ENCODE measurements at places on chromosomes 16 and 17.
A peak's percentile ranks its signal among the peaks of the same experiment; 100 is the strongest.

DNA sequence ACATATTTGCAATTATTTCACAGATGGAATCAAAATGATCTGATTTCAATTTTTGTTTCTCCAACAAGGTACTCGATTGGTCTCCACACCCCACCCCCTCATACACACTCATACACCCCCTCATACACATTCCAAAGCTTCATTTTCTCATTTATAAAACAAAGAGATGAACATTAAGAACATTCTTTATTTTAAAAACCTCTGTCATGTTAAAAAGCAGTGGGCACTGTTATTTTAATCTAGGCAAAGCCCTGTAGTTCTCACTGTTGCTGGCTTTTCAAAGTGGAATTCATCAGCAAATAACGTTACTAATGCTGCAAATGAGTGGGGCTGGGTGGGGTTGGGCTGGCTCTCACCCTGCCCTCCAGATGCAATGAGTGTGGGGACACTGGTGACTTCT is 289.6 kb upstream of the ASIC2 start:
- DNase-seq: no peak

- DNase-seq: no peak
Measured at GRCh38 chr16:49022351-49022963, 259.2 kb downstream of the CBLN1 start.

DNA sequence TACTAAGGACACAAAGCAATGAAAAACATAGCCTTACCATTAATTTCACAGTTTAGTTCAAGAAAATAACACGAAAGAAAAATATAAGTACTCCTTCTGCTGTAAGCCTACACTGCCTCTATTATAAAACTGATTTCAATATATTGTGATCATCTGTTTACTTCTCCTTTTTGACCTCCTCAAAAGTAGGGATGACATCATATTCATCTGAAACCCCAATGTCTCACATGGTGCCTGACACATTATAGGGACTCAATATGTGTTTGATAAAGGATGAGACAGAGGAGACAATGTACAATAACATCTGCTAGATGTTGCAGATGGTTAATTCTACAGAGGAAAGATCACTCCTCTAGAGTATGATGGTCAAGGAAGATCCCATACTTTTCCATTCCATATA is 118.4 kb upstream of the NOG start:
- no peak for DNase-seq

DNA sequence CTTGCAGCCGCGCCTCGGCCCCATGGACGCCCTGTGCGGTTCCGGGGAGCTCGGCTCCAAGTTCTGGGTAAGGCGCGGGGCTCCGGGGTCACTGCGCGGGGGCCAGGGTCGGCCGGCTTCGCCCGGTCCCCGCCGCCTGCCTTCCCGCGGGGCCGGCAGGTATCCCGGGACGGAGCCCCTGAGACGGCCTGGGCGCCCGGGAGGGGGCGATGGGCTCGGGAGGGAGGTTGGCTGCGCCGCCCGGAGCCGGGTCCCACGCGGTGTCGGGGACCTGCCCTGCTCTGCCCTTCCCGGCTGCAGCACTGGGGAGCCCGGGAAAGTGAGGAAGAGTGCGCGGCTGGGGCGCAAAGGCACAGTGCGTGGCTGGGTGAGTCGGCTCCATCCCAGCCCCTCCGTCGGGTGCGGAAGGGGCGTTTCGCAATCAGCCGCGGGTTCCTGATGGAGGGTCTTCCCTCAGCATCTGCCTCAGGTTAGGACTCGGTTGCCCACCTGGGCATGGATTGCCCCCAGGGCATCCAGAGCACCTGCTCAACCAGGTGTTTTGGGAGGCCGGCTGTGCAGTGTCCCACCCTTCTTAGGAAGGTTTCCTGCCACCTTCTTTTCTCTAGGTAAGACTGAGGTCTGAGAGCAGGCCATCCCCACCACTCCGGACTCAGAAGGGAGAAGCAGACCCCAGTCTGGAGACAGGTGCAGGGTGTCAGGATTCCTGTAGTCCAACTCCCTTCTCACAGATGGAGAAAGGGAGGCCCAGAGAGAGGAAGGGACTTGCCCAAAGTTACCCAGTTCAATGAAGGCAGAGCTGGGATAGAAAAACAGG is 442 bp downstream of the ABCC3 start:
- no peak for DNase-seq

DNA sequence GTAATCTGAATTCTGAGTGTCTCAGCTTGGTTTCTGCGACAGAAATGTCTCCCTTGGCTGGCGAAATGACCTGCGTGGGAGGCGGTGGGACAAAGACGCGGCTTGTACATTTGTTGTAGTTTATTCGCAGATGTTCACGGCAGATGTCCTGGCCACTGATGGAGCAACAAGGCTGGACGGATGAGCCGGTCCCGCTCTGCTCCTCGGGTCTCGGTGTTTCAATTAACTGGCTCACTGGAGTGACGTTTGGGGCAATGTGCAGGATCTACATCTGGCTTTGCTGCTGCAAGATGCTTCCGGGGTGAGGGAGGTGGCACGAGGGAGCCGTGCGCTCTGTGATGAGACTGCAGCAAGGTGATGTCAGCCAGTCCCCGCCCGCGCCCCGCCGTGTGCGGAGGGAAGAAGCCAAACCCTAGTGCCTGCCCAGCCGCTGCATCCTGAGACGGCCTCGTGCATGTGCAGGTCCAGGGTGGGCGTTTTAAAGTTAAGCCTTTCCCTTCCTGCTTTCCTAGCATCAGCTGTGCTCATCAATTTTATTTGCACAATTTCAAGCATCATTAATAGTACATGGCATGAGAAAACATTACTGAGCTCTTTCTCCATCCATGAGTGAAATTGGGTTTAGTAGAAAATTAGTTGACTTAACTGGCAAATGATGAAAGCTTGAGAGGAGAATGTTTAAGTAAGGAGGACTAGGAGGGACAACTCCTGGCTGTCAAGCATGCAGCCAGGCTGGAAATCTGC is 44.4 kb downstream of the MGAT5B start:
- no peak for DNase-seq

GRCh38 chr16:89478576-89479221 is 11.7 kb downstream of the ANKRD11 start:
- DNase-seq: no peak

GRCh38 chr16:75088216-75088615 is 28.4 kb downstream of the LDHD start:
- DNase-seq: no peak

DNA sequence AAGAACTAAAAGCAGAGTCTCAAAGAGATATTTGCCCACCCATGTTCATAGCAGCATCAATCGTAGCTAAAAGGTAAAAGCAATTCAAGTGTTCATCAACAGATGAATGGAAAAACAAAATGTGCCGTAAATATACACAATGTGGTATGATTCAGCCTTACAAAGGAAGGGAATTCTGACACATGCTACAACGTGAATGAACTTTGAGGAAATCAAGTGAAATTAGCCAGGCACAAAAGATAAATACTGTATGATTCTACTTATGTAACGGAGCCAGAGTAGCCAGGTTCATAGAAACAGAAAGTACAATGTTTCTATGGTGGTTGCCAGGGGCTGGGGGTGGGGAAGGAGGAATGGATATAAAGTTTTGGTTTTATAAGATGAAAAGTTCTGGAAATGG is 57.8 kb upstream of the IL34 start:
- no peak for DNase-seq

- no peak for DNase-seq
Measured at GRCh38 chr17:50052822-50053653, 2.9 kb upstream of the ITGA3 start.

GRCh38 chr16:11202260-11203091 is 53.5 kb downstream of the SOCS1 start:
- no peak for DNase-seq

- no peak for DNase-seq
Measured at GRCh38 chr16:83307594-83307992, 500.2 kb upstream of the HSBP1 start.

DNA sequence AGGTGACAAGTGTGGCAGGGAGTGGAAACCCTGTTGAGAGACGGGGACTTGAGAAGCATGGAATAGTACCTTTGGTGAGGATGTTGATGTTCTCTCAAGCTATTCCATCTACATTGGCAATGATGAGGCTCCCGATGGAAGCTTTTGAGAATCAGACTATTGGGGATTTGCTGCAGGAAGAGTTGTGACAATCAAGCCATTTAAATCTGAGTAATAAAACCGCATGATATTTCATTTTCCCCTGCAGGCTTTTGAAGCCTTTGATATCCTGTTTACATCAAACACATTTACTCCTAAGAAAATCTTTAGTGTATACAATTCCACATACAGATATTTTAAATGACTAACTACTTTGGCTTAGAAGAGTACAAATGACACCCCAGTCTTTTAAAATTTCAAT is 49.0 kb upstream of the CRYM start:
- DNase-seq: no peak

DNA sequence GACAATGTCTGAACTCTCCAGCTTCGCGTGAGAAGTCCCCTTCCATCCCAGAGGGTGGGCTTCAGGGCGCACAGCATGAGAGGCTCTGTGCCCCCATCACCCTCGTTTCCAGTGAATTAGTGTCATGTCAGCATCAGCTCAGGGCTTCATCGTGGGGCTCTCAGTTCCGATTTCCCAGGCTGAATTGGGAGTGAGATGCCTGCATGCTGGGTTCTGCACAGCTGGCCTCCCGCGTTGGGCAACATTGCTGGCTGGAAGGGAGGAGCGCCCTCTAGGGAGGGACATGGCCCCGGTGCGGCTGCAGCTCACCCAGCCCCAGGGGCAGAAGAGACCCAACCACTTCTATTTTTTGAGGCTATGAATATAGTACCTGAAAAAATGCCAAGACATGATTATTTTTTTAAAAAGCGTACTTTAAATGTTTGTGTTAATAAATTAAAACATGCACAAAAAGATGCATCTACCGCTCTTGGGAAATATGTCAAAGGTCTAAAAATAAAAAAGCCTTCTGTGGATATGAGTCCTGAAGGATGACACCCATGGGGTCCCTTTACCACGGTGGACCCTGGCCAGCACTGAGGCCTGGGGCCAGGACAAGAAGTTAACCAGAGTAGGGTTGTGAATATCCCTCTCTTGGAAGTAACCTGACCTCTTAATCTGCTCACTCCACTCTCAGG is 10.5 kb upstream of the ITGAD start:
- peak; percentile 60 for DNase-seq

DNA sequence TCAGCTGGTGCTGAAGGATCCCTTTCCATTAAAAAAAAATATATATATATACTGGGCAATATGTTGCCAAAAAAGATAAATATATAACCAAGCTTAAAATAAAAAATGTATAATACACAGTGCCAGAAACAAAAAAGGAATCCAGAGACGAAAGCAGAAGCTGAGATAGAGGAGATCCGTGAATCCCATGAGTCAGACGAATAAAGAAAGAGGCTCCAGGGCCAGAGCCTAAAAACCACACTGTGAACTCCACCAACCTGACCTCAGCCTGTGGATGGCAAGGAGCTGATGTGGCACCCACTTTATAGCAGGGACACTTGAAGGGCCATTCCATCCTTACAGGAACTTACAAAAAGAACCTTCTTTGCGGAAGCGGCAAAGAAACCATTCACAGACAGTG is 34.8 kb downstream of the PITPNM3 start:
- no peak for DNase-seq

- DNase-seq: no peak
Measured at GRCh38 chr17:20022701-20023100, 13.5 kb downstream of the SPECC1 start.

- no peak for DNase-seq
Measured at GRCh38 chr16:77785373-77785764, 3.0 kb upstream of the VAT1L start.

GRCh38 chr16:69089091-69089910 is 16.2 kb upstream of the HAS3 start:
- DNase-seq: no peak

DNA sequence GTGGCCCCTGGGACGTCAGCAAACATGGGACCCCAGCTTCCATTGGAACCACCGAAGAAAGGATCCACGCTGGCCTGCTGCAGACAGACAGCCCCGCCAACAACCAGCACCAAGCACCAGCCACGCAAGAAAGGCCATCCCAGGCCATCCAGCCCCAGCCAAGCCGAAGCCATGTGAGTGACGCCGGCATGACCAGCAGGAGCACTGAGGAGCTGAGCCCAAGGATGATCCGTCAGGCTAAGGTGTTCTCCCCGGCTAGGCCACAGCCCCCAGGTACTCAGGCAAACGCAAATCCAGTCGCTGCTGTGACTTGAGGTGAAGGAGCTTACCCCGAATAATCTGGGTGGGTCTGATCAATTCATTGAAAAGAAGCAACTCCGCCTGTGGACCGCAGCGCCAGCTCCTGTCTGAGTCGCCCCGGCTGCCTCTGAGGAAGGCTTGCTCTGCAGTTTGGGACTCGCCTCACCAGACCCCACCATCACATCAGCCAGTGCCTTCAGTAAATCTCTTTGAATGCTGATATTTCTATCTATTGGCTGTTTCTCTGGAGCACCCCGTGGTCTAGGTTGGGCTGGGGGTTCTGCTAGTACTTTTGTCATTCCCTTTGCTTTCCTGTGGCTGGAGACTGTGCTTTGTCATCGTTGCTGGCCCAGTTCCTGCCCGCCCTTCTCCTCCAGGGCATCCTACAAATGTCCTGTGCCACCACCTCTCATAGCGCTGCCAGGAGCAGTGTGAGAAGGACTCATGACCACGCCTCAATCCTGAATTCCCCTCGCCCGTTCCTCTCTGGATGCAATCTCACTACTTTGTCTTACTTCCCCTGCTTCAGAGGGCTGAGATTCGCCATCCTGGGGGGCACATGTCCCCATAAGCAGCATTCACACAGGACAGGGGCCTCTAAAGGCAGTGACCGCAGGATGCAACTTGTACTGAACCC is 8.1 kb upstream of the CBX2 start:
- DNase-seq: no peak

DNA sequence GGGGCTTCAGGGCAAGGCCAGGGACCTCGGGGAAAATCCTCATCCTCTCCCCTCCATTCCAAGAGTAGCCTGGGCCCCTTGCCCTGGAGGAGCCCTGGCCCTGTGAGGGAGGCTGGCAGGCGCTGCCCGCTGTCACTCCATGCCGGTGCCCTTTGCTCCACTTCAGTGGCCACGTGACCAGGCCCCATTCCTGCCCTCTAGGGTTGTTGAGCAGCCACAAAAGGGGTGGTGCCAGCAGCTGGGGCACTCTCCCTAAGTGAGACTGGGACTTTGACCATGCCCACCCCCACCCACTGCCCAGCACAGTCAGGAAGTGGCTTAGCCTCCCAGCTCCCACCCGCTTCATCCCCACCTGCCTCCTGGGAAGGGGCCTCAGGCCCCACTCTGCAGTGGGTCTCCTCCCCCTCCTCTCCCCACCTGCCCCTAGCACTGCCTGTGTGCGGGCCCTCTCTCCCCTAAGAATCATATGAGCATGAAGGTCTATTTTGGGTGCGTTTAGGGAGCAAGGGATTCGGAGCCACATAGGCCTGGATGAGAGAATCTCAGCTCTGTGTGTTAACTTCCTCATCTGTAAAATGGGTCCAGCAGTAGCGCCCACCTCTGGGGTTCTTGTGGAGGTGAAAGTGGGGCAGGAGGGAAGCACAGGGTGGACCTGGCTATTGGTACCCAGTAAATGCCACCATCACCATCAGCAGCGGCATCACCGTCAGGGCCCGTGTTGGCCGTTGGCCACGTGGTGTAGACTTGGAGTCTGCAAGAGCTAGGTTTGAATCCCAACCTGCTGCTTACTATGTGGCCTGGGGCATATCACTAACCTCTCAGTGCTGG is 7.2 kb downstream of the PDK2 start:
- DNase-seq: no peak
